NCI-H1417 treated with DMSO at 0.1 percent for 48 hours (cell line): ENCODE measurements at places on chromosomes 11 and 22.

DNA sequence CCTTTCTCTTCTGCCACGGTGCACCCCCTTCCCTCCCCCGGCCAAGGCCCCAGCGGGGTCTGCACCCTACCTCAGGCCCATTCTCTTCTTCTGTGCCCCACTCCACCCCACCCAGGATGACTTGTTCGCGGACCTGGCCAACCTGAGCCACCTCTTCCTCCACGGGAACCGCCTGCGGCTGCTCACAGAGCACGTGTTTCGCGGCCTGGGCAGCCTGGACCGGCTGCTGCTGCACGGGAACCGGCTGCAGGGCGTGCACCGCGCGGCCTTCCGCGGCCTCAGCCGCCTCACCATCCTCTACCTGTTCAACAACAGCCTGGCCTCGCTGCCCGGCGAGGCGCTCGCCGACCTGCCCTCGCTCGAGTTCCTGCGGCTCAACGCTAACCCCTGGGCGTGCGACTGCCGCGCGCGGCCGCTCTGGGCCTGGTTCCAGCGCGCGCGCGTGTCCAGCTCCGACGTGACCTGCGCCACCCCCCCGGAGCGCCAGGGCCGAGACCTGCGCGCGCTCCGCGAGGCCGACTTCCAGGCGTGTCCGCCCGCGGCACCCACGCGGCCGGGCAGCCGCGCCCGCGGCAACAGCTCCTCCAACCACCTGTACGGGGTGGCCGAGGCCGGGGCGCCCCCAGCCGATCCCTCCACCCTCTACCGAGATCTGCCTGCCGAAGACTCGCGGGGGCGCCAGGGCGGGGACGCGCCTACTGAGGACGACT, 15.9 kb downstream of the RTN4RL2 start:
- no peak for DNase-seq

GRCh38 chr11:133582326-133582725, 50.0 kb upstream of the OPCML start:
- DNase-seq: no peak

- no peak for DNase-seq
Observed at GRCh38 chr11:60095477-60096120, 7.1 kb downstream of the MS4A2 start.

DNA sequence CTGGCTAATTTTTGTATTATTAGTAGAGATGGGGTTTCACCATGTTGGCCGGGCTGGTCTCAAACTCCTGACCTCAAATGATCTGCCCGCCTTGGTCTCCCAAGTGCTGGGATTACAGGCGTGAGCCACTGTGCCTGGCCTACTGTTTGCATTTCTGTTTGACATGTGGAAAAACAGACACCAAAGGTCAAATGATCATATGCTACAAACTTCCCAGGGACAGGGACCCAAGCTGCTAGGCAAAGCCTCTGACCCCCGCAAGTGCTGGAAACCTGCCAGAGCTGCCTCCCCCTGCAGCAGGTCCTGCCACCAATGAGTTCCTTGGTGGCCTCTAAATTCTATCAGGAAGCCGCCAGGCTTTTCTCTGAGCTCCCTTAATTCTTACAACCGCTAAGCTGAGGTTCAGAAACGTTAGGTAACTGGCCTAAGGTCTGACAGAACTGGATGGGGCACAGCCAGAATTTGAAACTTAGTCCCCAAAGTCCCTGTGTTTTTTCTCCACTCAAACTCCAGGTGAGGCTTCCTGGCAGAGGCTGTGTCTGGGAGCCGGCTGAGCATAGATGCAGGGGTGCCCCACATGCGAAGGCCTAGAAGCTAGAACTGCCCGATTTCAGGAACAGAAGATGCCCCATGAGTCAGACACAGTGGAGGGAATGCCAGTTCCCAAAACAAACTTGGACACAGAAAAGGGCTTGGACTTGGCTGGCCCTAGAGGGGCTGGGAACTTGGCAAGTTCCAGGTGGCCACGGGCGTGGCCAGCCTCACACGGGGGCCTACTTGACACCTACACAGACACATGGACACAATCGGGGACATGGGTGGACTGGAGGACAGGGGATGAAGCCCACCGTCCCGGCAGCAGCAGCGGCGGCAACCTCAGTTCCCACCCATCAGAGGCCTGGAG, 7.4 kb downstream of the CSNK1E start:
- no peak for DNase-seq

DNA sequence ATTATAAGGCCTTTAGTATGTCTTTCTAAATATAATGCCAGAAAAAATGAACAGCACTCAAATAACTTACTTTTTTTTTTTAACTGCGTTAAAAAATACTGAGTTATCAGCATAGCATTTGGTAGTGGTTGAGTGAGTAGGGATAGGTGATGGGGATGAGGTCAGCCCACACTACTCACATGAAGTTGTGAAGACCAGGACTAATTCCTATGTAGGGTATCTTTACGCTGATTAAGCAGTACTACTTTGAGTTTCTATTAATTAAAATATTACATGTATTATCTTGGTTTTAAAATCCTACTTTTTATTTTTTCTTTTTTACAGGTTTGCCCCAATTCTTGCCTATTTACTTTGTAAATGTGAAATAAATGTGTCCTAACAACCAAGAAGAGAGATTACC, 13.5 kb downstream of the PHF21A start:
- DNase-seq: no peak

DNA sequence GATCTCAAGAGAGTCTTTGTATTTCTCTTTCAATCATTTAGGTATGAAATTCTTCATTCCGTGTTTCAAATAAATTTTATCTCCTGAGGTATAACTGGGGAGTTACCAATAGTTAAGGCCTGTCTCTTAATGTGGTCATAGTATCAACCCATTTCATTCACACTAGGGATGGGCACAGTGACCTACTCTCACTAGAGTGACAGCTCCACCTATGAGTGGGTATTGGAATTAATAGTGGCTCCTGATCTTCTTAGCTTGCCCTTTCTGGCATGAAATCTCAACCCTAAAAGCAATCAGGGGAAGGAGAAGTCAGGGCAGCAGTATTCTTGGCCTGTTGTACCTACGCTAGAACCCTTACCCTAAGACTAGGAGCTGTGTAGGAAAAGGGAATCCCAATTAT, 507.7 kb downstream of the FAM181B start:
- no peak for DNase-seq

DNA sequence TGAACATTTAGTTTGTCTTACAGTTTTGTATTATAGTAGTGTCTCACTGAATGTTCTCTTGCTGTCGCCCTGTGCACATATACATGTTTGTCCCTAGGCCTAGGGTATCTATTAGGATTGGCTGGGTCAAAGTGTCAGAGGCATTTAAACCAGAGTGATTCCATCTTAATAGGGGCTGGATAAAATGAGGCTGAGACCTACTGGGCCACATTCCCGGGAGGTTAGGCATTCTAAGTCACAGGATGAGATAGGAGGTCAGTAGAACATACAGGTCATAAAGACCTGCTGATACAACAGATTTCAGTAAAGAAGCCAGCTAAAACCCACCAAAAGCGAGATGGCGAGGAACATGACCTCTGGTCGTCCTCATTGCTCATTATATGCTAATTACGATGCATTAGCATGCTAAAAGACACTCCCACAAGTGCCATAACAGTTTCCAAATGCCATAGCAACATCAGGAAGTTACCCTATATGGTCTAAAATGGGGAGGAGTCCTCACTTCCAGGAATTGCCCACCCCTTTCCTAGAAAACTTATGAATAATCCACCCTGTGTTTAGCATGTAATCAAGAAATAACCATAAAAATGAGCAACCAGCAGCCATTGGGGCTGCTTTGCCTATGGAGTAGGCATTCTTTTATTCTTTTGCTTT, 82.6 kb downstream of the LDLRAD3 start:
- no peak for DNase-seq

- DNase-seq: no peak
Observed at GRCh38 chr11:116833491-116833815, 3.7 kb downstream of the APOC3 start.

GRCh38 chr11:925158-925495, 543 bp upstream of the AP2A2 start:
- DNase-seq: no peak

DNA sequence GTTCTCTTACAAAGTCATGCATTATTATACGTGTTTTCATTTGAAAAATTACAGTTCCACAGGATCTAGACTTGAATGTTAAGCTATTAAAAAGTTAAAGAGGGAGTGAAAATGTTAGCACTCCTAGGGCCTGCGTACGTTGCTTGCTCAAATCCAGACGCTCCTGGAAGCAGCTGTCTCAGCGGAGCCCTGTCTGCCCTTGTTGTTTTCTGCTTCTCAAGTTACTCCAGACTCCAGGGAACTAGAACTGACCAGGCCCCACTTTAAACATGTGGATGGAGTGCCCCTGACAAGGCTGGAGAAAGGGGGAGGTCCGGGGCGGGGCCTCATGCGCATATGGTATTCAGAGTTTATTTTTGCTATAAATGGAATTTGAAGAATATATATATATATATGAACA, 9.6 kb downstream of the PARVB start:
- no peak for DNase-seq

GRCh38 chr22:20408891-20409290, 14.9 kb downstream of the ZNF74 start:
- DNase-seq: no peak

- no peak for DNase-seq
Observed at GRCh38 chr11:11915625-11916024, 73.9 kb downstream of the USP47 start.

- DNase-seq: no peak
Observed at GRCh38 chr22:24693379-24693778, 81.1 kb downstream of the PIWIL3 start.

GRCh38 chr11:60985991-60986915, 14.8 kb downstream of the CD6 start:
- no peak for DNase-seq

- DNase-seq: no peak
Observed at GRCh38 chr11:73395297-73396208, 19.4 kb downstream of the RELT start.

DNA sequence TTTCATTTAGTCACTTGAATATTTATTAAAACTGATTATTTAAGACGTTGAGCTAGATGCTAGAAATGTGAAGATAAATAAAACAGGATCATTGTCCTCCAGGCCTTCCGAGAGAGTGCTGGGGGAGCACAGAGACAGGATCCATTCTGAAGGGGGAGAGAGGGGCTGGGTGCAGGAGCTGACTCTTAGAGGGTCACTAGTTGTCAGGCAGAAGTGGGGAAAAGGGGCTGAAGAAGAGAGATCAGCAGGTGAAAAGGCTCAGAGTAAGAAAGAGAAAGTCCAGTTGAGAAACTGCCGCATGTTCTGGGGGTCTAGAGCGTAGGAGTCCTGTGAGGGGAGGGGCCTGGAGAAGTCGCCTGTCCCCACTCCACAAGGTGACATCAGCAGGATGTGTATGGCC, 206.2 kb upstream of the SNX19 start:
- DNase-seq: no peak

DNA sequence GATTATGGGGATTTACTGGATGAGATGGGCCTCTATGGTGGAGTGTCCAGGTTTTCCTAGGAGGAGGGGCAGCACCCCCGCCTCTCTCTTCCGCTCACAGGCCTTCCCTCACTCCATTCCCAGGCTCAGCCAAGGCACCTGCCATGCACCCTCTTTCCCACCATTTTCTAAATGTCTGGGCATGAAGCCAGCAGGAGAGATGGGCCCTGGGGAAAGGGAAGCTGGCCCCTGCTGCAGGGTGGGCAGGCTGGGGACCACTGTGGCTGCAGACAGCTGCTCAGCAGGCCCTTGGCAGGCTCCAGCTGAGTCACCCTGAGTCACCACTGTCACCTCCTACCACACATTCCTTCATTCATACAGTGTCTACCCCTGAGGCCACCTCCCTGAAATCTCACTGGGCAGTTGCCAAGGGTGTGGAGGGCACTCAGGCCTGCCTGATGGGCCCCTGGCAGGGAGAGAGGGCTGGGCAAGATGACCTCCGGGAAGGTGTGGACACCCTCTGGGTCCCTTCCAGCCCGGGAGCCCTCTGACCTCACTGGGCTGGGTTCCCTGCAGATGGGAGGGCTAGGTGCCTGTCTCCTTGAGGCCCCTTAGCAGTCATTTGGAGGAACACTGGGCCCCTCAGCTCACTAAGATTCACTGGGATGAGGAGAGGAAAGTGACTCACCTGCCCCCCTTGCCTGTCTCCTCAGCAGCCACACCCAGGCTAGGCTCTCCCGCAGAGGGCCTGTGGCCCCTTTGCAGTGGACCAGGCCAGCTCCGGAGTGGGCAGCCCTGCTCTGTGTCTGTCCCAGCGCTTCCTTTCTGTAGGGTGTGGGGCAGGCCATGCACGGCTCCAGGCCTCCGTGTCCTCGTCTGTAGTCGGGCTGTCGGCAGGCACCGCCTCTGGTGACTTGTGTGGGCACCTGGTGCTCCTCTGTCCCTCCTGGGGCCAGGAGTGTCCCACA, 7.8 kb downstream of the MYEOV start:
- no peak for DNase-seq

DNA sequence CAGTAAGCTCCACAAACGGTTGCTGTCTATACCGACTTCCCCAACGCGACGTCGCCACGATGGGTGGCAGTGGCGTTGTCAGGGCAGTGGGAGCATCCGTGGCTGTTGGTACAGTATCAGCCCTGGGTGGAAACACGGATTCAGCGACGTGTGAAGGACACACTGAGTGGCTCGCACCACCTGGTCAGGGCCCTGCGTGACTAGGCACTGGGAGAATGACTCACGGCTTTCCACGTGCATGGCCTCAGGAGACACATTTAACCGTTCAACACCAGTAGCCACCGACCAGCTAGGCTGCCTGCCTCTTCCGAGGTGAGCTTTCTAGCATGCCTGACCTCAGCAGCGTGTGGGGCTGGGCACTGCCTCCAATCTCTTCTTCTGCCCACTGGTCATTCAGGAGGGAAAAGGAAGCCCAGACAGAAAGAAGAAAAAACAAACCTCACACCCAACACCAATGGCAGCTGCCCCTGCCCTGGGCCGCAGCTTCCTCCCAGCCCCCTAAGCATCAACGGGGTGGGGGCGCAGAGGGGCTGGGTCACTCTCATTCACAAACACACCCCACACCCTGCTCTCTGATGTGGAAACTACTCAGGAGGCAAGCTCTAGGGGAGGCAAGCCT, 59.0 kb downstream of the MYH9 start:
- DNase-seq: no peak

GRCh38 chr11:118605116-118605867, 2.1 kb upstream of the PHLDB1 start:
- DNase-seq: no peak

DNA sequence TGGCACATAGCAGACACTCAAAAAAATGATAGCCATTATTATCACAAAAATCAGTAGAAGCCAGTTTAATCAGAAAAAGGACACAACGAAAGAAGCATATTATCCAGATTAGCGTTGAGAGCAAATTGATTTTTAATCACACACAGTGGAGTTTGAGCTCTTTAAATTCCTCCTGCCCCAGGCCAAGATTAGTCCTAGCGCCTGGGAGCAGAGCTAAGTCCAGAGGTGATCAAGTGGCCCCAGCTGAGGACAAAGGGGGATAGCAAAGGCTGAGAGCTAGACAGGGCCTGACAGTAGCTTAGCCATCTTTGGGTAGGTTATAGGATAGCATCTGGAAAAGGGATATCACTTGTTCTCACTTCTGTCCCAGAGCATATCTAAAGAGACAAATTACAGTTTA, 133.6 kb downstream of the NXPE2 start:
- no peak for DNase-seq
